Hematopoietic multipotent progenitor cell treated with erythropoietin and hydrocortisone succinate and interleukin-3 and kit ligand, for 6 days (in vitro differentiated cells): ENCODE measurements at places on chromosomes 2 and 18.

GRCh38 chr2:215409331-215410127 is 26.3 kb downstream of the FN1 start:
- no peak for DNase-seq

DNA sequence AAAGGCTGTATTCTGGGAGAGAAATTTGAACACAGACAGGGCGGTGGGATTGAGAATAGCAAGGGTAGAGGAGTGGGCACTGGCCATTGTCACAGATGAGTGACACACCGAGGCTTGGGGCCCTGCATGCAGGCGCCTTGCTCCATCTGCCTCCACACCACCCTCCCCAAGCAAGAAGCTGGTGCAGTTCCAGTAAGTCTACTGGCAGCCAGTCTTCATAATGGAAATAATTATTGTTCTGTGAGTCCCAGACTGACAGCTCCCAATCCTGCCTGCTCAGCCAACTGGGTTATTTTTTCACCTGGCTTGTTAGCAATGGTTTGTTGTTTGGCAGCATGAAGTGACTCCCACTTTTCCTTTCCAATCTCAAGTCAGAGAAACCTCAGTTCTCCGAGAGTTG is 13.0 kb downstream of the TTC32 start:
- no peak for DNase-seq

DNA sequence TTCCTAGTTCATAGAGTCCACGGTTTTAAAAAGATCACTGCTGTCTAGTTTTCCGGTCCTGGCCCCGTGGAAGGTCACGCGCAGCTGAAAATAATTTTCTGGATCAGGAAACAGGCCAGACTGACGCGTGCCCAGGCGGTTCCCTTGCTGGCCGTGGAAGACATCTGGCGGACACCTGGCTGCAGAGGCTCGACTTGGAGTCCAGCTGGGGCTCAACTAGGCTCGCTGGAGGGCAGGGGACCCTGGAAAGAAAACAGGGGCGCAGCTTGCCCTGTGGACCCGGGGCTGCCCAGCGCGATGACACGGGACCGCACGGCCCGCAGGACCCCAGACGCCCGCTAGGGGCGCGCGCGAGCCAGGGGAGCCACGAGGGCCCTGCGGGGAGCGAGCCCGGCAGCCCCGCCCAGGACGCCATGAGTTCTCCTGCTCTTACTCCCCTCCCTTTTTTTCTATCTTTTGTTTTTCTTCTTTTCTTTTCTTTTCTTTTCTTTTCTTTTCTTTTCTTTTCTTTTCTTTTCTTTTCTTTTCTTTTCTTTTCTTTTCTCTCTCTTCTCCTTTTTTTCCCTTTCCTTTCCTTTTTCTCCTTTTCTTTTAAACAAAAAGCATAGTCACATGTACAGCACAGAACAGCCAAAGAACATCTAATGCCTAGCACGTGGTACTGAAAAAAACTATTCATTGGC is 43.2 kb upstream of the UBE2F start:
- DNase-seq: peak; percentile 87

DNA sequence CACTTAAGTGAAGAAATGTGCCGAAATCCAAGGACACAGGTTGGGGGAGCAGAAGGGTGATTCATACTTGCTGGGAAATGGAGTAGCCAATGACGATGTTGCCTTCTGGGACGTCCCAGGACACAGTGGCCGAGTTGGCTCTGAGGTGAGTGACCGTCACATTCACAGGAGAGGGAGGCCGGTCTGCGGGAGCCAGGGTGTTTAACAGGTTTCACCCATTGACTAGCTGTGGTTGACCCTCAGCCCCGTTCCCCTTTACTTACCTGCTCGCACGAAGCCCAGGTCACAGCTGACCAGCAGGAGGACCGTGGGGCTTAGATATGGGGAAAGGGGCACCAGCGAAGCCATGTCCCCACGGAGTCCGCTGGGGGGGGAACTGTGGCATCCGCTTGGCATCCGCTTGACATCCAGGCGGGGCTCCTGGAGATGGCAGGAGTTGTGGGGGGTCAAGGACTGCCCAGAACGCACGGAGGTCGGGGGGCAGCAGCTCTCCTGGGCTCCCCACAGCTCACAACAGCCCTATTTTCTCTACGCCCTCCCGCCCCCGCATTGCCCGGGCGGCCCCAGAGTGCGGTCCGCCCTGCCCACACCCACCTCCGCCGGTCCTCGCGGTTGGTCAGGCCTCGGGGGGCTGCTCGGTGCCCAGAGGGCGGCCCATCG is 586 bp downstream of the FNDC4 start:
- no peak for DNase-seq

GRCh38 chr2:138730497-138731030 is 49.6 kb downstream of the NXPH2 start:
- DNase-seq: no peak

GRCh38 chr2:12106440-12107080 is 360.1 kb downstream of the LPIN1 start:
- DNase-seq: no peak

GRCh38 chr2:236818281-236819045 is 248.8 kb downstream of the ACKR3 start:
- no peak for DNase-seq

GRCh38 chr2:232444409-232445148 is 11.4 kb upstream of the ALPI start:
- peak; percentile 85 for DNase-seq

DNA sequence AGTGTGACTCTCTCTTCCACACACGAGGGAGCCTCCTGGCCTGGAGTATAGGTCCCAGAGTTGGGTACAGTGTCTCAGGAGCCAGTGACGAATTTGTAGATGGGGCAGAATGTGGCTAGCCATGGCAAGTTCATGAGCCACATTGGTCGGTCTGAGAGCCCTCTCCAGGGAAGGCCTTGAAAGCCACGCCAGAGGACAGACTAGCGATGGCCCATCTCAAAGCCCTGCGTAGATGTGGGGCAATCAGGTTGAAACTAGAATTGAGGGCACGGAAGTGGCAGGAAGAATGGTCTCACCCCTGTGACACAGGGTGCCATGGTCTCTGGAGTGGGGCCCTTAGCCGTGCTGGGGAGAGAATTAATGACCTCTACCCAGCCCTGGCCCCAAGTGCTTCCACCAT is 106.2 kb downstream of the TSHZ1 start:
- no peak for DNase-seq
